WTC11 (cell line): ENCODE measurements at places on chromosomes 7 and 10.

DNA sequence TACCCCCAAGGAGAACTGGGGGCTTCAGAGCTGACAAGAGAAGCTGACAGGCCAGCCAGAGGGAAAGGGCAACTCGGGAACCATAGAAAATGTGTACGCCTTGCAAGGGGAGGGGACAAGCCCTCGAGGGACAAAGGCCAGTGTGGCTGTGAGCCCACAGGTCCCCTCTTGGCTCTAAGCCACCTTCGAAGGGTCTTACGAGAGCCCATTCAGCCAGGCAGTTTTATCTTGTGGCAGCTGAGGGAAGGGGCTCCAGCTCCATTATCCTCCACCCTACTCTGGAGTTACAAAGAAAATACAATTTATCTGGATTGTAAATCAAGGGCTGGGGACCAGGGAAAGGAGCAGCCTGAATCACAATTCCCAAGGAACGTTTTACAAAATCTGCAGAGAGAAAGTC, 159.5 kb upstream of the ZMIZ1 start:
- no peak for DNase-seq

DNA sequence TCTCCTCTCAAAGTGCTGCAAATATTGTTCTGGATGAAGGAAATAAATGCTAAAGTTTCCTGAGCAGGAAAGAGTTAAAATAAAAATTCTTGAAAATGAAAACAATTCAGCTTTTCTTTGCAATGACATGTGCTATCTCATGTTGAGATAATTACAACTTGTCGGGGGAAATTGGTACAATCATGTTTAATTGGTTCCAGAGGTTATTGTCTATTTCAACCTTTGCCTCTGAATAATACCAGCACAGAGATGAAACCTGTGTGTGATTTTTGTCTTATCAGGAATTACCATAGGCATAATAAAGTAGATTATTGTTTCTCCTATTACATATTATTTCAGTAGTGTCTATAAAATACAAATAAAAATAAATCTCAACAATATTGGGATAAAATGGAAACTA, 305.0 kb downstream of the XPNPEP1 start:
- DNase-seq: no peak

- no peak for DNase-seq
Observed at GRCh38 chr7:17939211-17939605, 1.1 kb downstream of the SNX13 start.

DNA sequence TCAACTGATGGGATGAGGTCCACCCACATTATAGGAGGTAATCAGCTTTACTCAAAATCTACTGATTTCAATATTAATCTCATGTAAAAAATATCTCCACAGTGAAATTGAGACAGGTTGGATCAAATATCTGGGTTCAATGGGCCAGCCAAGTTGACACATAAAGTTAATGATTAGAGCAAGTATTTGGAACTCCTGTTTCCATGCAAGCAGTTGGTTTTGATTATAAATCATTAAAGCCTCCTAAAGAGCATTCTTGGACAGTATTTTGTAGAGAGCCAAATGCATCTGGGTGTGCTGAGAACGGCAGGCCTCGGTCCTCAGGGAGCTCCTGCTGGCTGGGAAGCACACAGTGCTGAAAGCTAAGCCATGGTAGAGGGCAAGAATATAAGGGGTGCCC, 126.9 kb upstream of the BTBD16 start:
- DNase-seq: no peak

DNA sequence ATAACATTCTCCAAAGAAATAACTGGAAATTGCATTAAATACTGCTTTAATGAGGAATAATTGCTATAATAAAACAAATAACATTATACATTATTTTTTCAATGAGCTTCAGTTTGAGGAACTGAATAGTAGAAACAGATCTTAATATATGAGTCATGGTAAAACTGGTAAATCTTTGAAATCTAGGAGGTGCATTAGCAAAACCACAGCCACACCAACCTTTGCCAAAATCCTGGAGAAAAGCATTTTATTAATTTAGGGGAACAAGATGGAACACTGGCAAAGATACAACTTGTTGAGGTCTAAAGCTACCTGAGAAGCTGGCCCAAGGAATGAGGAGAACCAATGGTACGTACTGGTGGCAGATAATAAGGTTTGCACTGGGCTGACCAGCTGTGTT, 5.4 kb upstream of the ASL start:
- no peak for DNase-seq

DNA sequence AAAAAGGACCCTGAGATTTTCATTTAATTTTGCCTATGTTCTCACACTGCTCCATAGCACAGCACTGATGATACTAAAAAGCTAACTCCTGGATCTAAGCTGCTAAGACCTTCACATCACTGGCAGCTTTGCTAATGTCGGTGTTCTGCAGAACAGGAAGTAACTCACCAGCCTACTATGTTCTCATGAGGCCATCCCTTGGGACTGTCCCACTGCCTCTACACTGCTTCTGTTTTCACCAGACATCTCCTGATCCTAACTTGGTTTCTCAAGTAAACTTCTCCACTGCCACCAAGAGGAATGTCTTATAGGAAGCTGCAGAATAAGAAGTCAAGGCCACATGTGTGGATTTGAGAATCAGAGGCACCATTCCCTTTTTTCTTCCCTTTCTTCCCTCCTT, 15.1 kb downstream of the HTR7 start:
- DNase-seq: no peak

DNA sequence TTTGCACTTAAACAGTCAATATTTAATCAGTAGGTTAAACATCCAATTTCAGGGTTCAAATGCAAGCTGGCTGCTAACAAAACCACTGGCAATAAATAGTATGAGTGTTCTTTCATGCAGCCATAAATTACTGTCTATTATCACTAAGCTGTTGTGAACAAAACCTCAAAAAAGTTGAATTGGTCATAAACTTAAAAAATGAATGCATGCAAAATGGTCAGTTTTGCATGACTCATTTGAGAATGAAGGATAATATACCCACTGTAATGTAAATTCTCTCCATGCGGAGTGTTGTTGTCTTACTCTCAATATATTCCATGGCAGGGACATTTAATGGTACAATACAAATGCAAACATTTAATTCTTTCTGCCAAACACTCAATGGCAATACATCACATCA, 226.4 kb downstream of the MAGI2 start:
- no peak for DNase-seq

GRCh38 chr7:55351263-55351662, 13.9 kb upstream of the LANCL2 start:
- DNase-seq: no peak

- no peak for DNase-seq
Observed at GRCh38 chr7:31669461-31669860, 17.6 kb upstream of the PPP1R17 start.

- no peak for DNase-seq
Observed at GRCh38 chr7:44469461-44470134, 20.9 kb downstream of the NUDCD3 start.

GRCh38 chr7:37927773-37928444, 7.5 kb downstream of the EPDR1 start:
- no peak for DNase-seq

- DNase-seq: no peak
Observed at GRCh38 chr7:24403557-24403956, 119.6 kb downstream of the NPY start.
